ENCODE measurements at places on chromosomes 5 and 9.

GRCh38 chr9:87609486-87609885 is 111.8 kb downstream of the DAPK1 start:
- H3K4me3 ChIP-seq: no peak overlapping the region
- no peaks in the 10 kb centered on the region for H3K36me3 ChIP-seq
- H3K27ac ChIP-seq: no peak overlapping the region
- no peak for DNase-seq

DNA sequence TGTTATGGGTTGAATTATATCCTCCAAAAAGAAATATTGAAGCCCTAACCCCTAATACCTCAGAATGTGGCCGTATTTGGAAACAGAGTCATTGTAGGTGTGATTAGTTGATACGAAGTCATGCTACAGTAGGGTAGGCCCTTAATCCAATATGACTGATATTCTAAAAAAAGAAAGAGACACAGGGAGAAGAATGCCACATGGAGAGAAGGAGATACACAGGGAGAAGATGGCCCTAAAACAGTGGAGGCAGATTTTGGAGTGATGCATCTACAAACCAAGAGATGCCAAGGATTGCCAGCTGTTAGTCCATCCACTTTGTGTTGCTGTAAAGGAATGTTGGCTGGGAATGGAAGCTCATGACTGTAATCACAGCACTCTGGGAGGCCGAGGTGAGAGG is 21.3 kb downstream of the ARRDC3 start:
- DNase-seq: no peak
- H3K27me3 ChIP-seq: no peaks in the 10 kb centered on the region
- H3K27ac ChIP-seq: no peak overlapping the region
- H3K4me3 ChIP-seq: no peak overlapping the region
- no peaks in the 10 kb centered on the region for H3K36me3 ChIP-seq
- no peaks in the 10 kb centered on the region for H3K4me1 ChIP-seq

GRCh38 chr5:111942201-111942600 is 185.2 kb upstream of the NREP start:
- no peak for DNase-seq
- H3K27me3 ChIP-seq: no peaks in the 10 kb centered on the region
- H3K4me3 ChIP-seq: no peak overlapping the region
- H3K4me1 ChIP-seq: no peaks in the 10 kb centered on the region
- H3K36me3 ChIP-seq: no peaks in the 10 kb centered on the region
- no peak overlapping the region for H3K27ac ChIP-seq

GRCh38 chr9:21961569-21961968 is 32.6 kb downstream of the CDKN2A start:
- H3K4me1 ChIP-seq: peaks cover 14% of the 10 kb centered on the region
- H3K4me3 ChIP-seq: no peak overlapping the region
- H3K27me3 ChIP-seq: peaks cover 80% of the 10 kb centered on the region
- no peak for DNase-seq

GRCh38 chr5:166566725-166567124 is 1724.7 kb upstream of the WWC1 start:
- H3K27ac ChIP-seq: no peak overlapping the region
- no peaks in the 10 kb centered on the region for H3K4me1 ChIP-seq
- DNase-seq: no peak
- H3K4me3 ChIP-seq: no peak overlapping the region
- no peaks in the 10 kb centered on the region for H3K27me3 ChIP-seq
- no peaks in the 10 kb centered on the region for H3K36me3 ChIP-seq

DNA sequence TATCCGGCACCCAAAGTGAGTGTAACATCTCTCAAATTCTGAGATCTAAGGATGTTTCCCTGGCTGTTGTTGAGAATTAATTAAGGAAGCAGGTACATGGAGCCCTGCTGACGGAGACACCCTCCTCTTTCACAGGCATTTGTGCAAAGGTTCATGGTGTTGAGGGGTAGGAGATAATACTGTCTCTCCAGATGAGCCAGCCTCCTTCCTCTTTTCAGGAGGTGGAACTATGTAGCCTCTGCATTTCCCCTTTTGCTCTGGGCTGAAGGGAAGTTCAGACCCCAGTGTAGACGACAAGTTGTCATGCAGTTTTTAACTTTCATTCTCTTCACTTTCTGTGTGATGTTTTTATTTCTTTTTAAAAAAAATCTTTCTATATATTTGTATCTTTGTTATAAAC is 107.5 kb downstream of the GALNT10 start:
- H3K4me1 ChIP-seq: peaks cover 21% of the 10 kb centered on the region
- no peak overlapping the region for H3K4me3 ChIP-seq
- DNase-seq: no peak
- peaks cover 34% of the 10 kb centered on the region for H3K36me3 ChIP-seq
- no peak overlapping the region for H3K27ac ChIP-seq
